ENCODE measurements at places on chromosomes 3 and 15. TPM values are rescaled to one million over a fixed set of nuclear protein-coding genes. Genes with fewer than 3 reads are reported as not detected.

The LOXL1 gene
- total RNA-seq, result 0.73 TPM

The MB21D2 gene
- total RNA-seq, result 8.7 TPM

The IL17RD gene
- total RNA-seq, result under 0.01 TPM

The ECE2 gene
- total RNA-seq, result not detected

The XCR1 gene
- 1.0 TPM for total RNA-seq

The IGF2BP2 gene
- 8.4 TPM for total RNA-seq

The HYAL1 gene
- not detected for total RNA-seq

The ADPRH gene
- total RNA-seq, result 4.5 TPM

The SOX14 gene
- total RNA-seq, result not detected

The GPR15 gene
- 40.1 TPM for total RNA-seq

The FAH gene
- 4.8 TPM for total RNA-seq

The XYLB gene
- 0.63 TPM for total RNA-seq

The SERINC4 gene
- total RNA-seq, result not detected

The VGLL3 gene
- under 0.01 TPM for total RNA-seq

The AEN gene
- total RNA-seq, result 38.9 TPM

The PLOD2 gene
- total RNA-seq, result 1.8 TPM

The GPR160 gene
- total RNA-seq, result 19.9 TPM

The CSPG5 gene
- 0.10 TPM for total RNA-seq

The INKA1 gene
- 1.5 TPM for total RNA-seq

The RAD51 gene
- total RNA-seq, result 1.2 TPM

The SCN5A gene
- not detected for total RNA-seq

All from mononuclear cell (primary cell).